Skeletal muscle tissue (tissue), 5 donors: ENCODE measurements at places on chromosomes 12 and 14. TPM values are rescaled to one million over a fixed set of nuclear protein-coding genes. Genes with fewer than 3 reads are reported as not detected.

PFDN5 gene
- 686 TPM for total RNA-seq

NKX2-8 gene
- total RNA-seq = not detected

RILPL2 gene
- 1.0 TPM for total RNA-seq

SOX5 gene
- total RNA-seq = 6.3 TPM

ANKRD33 gene
- total RNA-seq = not detected

SLC25A21 gene
- total RNA-seq = 2.1 TPM

CCDC88C gene
- total RNA-seq = 9.4 TPM

TAS2R9 gene
- 0.52 TPM for total RNA-seq

CLEC7A gene
- 2.1 TPM for total RNA-seq

PLEKHG7 gene
- total RNA-seq = 0.52 TPM

PRKCH gene
- 32.4 TPM for total RNA-seq

NRXN3 gene
- 0.52 TPM for total RNA-seq

FLRT2 gene
- 37.6 TPM for total RNA-seq

RDH16 gene
- 0.52 TPM for total RNA-seq
